ENCODE measurements at places on chromosomes 6 and 20.

GRCh38 chr20:21315138-21315537, 12.0 kb downstream of the XRN2 start:
- DNase-seq = no peak

DNA sequence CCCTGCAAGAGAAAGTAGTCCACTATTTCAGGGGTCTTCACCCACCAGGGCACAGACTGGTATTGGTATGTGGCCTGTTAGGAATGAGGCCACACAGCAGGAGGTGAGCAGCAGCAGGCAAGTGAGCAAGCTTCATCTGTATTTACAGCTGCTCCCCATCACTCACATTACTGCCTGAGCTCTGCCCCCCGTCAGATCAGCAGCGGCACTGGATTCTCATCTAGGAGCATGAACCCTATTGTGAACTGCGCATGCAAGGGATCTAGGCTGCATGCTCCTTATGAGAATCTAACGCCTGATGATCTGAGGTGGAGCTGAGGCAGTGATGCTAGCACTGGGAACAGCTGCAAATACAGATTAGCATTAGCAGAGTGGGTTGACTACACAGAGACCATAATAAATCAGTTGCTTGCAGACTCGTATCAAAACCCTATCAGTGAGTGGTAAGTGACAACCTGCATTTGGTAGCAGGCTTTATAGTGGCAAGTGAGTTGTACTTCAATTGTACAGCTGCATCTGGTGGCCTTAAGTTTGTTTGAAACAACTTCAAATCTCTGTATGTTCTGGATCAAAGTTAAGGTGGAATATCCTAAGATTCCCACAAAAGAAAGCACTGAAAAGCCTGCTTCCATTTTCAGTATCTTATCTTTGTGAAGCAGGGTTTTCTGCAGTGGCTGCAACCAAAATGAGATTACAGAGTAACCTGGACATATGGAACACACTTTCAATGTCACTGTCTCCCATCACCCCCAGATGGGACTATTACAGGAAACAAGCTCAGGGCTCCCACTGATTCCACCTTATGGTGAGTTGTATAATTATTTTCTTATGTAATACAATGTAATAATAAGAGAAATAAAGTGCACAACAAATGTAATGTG, 12.8 kb downstream of the C6orf141 start:
- no peak for DNase-seq

DNA sequence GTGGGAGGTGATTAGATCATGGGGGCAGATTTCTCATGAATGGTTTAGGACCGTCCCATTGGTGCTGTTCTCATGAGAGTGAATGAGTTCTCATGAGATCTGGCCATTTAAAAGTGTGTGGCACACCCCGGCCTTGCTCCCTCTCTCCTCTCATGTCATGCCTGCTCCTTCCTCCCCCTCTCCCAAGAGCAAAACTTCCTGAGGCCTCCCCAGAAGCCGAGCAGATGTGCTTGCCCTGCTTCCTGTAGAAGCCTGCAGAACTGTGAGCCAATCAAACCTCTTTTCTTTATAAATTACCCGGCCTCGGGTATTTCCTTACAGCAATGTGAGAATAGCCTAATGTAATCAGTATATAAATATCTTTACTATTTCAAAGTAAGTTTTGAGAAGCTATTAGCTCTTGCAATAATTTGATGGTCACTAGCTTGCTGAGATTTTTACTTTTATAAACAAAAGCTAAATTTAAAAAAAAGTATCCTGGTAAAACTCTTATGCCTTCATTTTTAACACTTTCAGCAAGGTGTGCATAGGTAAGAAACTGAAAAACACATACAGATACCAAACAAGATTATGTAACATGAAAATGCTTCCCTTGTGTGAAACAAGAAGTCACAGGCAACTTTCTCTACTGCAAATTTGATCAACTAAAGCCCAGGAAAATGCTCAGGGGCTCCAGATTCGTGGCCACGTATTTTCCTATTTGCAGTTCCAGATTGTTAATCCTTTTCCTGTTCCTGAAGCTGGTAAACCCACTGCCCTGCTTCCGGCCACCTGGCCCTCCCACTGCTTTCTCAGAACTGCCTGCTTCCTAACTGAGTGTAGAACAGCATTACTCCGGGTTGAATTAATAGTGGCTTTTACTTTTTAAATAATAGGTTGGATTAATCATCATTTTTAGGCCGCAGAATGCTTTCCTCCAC, 395.1 kb upstream of the CNR1 start:
- no peak for DNase-seq

- no peak for DNase-seq
Measured at GRCh38 chr6:130907687-130908086, 80.5 kb downstream of the SMLR1 start.

GRCh38 chr6:111642463-111643158, 36.9 kb upstream of the TRAF3IP2 start:
- DNase-seq = peak; percentile 32

DNA sequence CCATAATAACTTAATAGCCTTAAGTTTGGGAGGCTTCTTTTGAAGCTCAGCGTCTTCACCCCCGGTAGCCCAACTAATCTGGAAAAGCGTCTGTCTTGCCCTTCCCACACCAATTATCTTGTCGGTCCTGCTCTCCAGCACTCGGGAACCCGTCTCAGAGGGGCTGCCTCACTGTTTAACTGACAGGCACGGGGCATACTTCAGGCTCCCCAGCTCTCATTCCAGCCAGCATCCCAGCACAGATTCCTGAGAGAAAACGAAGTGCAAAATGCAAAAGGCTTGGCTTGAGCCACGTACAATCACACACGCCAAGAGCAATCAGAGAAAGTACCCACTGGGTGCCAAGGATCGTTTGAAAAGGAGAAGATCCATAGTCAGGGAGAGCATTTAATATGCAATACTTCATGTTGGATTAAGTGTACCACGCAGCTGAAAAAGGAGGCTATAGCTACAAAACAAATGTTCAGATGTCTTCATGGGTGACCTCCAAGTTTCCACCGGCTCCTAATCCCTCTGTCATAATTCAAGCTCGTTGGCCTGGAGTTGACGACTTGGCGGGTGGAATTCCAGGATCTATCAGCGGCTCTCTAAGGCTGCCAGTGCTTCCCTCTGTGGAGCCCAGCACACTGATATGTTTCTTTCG, 53.7 kb upstream of the STX16 start:
- DNase-seq = no peak

DNA sequence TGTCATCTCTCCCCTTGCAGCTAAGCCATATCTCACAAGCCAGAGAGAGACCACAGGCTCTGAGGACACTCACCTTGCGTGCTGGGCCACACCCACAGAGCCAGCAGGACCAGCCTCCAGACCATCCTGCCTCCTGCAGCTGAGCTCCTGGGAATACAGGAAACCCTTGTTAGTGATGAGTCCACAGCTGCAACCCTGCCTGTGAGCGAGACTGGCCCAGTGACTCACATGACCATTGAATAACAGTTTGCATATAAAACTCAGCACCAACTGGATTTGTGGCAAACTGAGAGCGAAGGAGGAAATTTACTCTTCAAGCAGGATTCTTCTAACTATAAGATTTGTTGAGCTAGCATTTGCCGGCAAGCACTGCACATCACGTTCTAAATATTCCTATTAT, 3.0 kb downstream of the THBS2 start:
- DNase-seq = peak; percentile 77

- no peak for DNase-seq
Measured at GRCh38 chr6:16237242-16237641, 1.1 kb upstream of the GMPR start.

DNA sequence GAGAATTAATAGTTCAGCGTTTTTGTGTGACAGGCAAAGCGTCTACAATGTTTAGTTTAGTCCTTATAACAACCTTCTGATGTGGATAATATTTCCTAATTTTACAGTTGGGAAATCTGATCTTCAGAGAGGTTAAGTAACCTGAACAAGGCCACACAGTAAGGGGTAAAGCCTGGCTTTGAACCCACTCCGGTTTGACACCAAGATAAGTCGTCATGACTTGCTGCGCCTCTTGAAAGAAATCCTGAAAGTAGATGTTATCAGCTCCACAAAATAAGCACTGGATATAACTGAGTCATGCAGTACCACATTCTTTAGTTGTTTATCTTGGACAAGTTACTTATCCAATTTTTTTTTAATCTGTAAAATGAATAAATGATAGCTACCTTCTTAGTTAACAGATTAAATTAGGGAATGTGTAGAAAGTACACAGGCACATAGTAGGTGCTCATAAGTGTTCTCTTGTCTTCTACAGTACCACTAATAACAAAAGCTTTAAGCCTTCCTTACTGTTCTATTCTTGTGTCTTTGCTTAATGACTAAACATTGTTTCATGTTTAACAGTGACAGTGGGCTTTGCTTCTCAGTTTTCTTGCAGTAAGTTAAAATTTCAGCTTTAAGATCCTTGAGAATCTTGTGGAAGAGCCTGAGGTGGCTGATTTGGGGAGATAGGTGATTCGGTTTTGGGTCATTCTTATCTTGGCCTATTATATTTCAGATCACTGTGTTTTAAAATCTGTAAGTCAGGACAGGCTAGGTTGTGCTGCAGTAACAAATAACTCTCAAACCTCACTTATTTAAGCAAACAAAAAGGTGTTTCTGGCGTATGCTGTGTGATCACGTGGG, 2.1 kb downstream of the HIVEP1 start:
- DNase-seq = no peak

GRCh38 chr6:110095935-110096334, 83.5 kb downstream of the WASF1 start:
- no peak for DNase-seq

DNA sequence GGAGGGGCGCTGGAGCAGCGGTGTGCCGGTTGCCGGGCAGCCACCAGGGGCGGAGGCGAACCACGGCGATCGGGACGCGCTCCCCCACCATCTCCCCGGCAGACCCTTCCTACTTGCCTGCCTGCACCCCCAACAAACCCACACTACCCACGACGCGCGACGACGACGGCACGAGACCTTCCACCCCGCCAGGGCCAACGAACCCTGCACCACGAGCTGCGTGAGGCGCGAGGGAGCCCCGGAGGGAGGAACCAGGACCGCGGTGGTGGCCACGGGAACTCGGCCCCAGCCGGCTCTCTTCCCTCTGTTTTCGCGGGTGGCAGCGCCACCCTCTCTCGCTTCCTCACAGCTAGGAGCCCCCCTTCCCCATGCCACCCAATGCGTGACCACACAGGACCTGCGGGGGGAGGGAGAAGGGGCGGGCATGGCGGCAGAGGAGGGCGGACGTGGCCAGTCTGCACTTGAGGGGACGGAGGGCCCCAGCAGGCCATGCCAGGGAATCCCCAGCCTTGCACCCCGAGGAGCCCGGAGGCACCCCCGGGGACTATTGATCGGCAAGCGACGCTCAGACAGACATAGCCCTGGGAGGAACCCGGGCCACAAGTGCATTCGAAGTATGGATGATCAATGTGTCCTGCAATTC, 1516.4 kb upstream of the DEFB115 start:
- no peak for DNase-seq

- DNase-seq = no peak
Measured at GRCh38 chr6:105038259-105038658, 81.4 kb downstream of the LIN28B start.

DNA sequence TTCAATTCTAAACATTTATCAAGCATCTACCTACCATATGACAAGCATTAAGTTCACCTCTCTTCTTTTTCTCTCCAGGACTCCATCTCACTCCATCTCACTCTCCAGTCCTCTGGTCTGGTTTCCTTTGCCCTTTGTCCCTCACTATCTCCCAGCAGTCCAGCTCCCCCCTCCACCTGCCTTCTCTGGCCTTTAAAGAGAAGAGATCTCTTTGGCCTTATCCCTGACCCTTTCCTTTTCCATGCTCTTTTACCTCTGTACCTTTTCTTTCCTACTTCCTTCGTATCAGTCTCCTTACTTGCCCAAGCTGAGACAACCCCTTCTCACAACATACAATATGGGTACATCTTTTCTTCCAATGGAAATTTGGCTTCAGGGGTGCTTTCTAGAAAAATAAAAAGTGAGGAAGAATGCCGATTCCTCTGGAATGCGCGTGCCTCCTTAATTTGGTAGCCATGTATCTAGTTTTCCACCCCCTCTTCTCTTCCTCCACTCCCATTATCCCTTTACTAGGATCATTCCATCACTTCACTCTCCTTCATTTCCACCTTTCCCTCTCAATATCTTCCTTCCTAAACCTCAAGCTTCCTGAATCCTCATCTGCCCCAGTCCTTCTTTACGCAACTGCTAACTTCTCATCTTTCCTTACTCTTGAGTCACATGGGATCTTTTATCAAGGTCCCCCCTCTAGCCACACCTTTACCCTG, 745 bp upstream of the AGPAT1 start:
- no peak for DNase-seq

DNA sequence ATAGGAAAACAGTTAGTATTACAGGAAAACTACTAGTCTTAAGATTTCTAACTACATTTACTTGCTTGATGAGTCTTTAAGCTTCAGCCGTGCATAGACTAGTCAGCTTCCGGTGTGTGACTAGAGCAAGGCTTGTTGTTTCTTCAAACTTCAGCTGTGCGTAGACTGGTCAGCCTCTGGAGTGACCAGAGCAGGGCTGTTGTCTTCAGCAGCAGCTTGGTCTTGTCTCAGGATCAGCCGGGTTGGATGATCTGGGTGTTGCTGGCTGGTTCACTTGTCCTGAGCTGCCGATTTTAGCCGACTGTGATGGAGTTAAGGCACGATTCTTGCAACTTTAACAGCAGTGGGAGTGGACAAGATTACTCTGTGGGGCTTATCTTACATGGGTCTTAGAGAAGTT, 44.7 kb downstream of the HLA-C start:
- DNase-seq = no peak

DNA sequence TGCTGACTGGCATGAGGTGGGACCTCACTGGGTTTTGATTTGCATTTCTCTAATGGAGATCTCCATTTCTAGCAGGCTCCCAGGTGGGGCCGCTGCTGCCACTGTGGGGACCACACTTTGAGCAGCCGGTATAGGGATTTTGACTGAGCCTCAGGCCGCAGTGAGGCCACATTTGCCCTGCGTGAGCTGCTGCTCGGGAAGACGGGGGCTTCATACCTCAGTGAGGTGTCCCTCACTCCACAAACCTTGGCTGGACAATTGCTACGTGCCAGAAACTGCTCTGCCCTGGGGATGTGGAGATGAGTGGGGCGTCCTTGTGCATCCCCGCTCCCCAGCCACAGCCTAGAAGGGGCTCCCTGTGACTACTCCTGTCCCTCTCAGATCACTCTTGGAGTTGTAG, 134.3 kb downstream of the ANKRD60 start:
- no peak for DNase-seq

GRCh38 chr6:38806271-38806670, 91.2 kb downstream of the DNAH8 start:
- DNase-seq = no peak

GRCh38 chr6:3575701-3576100, 118.9 kb upstream of the SLC22A23 start:
- no peak for DNase-seq

- DNase-seq = no peak
Measured at GRCh38 chr6:108020472-108021116, 53.9 kb downstream of the OSTM1 start.

GRCh38 chr6:52482903-52483670, 62.9 kb downstream of the EFHC1 start:
- DNase-seq = no peak
